Activated CD8-positive, alpha-beta memory T cell treated with anti-CD3 and anti-CD28 coated beads, Interleukin-2, amount 50 U/mL, for 4 hours (primary cell): ENCODE measurements at places on chromosomes 11 and 22.

- DNase-seq = no peak
Measured at GRCh38 chr11:66042996-66043906, 5.7 kb downstream of the GAL3ST3 start.

- DNase-seq = no peak
Measured at GRCh38 chr22:20636075-20636812, 128.8 kb downstream of the MED15 start.

- no peak for DNase-seq
Measured at GRCh38 chr11:59766542-59767224, 11.5 kb downstream of the STX3 start.

DNA sequence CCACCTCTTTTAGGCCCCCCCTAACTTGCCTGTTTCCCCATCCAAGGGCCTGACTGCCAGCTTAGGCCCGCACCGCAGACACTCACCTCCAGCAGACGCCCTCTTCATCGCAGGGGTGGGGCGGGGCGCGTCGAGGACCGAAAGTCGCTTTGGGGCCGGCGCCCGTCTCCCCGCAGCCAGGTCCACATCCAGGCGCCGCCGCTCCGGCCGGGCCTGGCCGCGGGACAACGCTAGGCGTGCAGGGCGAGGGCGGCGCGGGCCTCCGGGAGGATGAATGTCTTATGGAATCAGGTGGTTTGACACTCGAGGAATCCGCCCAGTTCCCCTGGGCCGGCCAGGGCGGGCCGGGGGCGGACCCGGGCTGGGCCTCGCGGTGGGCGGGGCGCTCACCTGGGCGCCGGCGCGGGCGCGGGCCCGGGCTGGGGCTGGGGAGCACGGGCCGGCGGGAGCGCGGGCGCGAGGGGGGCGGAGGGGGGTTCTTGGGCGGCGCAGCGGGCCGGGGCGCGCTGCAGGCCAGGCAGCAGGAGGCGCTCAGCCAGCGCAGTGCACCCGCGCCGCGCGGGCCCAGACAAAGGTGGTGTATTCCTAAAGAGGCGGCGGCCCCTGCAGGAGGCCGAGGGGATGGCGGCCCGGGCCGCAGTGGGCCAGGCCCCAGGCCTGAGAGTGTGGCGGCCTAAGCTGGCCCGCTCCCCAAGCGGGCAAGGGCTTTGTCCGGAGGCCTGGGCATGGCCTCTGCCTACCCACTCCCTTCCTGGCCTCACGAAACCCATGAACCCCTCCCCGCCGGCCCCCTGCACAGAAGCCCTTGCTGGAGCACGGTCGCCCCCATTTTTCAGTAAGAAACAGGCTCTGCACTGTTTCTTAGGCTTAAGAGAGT, 177.6 kb downstream of the IGLL1 start:
- DNase-seq = peak; percentile 43

DNA sequence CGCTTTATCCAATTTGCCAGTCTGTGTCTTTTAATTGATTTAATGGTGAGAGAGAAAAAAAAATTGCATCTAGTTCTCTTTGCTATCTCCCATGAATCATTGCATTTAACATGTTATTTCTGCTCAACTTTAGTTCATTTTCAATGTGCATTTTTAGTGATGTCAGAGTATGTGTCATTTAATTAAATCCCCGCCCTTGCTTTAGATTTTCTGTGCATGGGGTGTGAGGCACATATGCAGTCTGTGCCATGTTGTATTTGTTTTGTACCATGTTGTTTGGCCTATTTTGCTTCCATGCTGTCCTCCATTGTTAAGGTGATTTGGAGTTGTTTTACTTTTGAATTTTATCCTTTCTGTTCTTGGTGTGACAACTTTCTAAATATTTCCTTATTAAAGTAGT, 8.3 kb upstream of the NCR3LG1 start:
- DNase-seq = no peak

DNA sequence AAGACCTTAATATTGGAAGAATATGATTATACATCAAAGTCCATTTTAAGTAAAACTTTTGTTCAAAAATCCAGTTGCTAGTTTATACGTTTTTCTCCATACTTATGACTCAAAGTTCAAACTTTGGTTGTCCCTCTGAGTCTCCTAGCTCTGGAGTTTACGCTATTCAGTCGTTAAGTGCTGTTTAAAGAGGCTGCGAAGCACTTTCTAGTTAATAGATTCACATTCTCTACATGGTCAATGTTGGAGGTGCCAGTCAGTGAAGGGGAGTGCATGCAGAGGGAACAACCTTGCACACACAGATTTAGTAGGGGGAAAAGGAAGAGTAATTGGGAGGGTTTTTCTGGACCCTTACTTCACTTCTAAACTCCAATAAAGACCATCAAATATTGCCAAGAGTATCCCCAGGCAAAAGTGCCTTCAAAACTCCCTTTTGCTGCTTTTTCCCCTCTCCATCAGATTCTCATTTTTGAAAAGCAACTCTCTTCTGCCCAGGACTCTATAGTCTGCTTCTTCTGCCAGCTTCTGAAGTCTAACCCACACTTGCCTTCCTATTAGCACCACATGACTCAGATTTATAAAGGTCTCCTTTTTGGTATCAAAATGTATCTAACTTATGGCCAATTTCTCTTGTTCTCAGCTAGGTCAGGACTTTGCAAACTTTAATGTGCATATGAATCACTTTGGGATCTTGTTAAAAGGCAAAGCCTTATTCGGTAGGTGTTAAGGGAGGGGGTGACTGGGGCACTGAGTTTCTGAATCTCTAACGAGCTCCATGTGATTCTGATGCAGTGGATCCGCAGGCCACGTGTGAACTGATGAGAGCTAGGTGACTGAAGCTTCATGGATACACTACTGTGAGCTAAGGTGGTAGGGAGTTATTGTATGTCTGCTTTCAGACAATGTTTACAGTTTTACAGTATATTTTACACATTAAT, 96.2 kb upstream of the MTMR2 start:
- DNase-seq = no peak

- no peak for DNase-seq
Measured at GRCh38 chr11:126231725-126232459, 20.3 kb downstream of the FAM118B start.

DNA sequence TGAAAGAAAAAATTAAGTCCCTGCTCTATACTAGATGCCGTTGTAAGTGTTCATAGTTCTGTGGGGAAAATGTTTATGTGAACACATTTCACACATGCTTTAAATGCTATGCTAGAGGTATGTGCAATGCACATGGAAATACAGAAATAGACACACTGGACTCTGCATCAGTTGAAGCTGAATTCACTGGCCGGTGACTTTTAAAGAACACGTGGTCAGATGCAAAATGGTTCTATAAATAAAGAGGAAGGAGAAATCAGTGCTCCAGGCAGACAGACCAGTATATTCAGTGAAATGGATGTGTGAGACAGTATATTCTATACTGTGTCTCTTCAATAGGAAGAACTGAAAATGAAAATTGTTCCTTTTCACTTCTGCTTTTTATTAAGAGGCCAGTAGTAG, 29.9 kb downstream of the TRPC6 start:
- DNase-seq = no peak

DNA sequence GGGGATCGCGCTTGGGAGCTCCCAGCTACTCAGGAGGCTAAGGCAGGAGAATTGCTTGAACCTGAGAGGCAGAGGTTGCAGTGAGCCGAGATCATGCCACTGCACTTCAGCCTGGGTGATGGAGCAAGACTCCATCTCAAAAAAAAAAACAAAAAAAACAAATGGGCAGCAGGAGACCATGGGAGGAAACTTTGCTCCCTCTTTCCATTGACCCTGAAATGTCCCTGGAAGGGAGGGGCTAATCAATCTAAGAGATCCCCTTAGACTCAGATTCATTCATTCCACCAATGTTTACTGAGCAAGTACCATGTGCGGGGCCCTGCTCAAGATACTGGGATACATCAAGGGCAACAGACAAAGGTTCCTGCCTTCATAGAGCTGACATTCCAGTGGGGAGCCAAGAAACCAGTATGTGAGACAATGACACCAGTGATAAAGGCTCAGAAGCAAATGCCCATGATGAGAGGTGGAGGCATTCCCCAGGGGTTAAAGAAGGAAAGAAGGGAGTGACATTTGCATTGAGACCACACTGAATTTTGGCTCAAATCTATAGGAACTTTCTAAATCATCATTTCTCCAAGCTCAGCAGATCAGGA, 37.7 kb upstream of the TFIP11 start:
- DNase-seq = no peak

DNA sequence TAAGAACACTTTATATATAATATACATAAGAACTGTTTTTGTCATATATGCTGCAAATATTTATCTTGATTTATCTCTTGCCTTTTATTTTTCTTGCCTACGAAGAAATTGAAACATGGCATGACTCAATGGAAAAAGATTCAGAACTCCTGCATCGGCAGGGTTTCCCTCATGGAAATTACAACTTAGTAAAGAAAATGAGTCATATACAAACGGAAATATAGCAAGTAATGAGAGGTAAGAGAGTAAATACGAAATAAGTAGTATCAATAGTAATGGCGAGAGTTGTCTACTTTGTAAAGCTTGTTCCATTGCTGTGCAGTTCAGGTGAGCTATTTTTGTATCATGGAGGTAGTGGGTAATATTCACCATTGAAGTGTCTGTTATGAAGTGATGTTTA, 350.4 kb downstream of the DDX10 start:
- no peak for DNase-seq
